CD8-positive, alpha-beta T cell (primary cell): ENCODE measurements at places on chromosomes 5 and 9.

GRCh38 chr5:68259700-68260099, 44.1 kb downstream of the PIK3R1 start:
- no peak for DNase-seq

DNA sequence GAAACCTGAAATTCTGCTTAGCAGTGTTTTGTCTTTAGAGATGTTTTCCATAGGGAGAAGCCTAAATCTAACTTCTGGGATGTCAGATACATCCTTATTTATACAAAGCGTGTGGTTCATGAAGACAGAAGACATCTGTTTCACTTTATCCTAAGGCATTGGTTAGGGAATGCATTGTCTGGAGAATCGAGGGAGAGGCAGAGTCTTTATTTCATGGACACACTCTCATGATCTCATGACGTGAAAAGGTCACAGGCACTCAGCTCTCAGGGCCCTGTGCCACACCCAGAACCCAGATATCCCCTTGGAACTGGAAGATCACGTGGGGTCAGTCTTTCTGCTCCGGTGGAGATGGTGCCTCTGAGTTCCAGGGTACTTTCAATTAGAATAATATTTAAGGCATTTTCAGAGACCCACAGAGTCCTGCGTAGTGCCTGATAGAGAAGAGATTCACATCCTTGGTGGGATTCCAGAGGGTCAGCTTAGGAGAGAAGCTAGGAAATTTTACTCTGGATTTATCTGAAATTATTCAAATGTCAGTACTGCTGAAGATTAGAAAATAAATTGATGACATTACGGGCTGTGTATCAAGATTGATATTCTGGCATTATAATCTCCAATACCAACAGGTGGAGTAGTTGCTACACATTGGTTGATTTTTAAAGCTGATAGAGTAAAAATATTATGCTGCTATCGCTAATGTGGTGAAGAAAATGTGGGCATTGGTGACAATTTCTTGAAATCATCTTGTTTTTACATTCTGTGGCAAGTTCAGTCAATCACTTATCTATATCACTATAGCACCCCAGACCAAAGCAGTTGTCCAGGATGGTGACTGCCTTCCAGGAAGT, 378.3 kb downstream of the MTRR start:
- no peak for DNase-seq

DNA sequence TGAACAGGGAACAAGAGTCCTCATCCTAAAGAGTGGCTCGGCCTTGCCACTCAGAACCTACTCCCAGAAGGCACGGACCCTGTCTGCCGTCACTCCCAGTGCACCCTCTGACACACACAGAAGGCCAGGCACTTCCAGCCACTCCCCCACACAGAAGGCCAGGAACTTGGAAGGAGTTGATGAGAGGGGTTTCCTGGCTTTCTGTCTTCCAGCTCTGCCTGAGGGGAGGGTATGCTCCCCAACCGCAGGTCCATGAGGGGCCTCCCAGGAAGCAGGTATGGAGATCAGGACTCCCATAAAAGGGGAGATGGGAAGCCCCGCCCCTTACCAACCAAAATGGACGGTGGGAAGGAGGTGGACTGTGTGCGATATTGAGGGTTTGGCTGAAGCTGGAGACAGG, 247.6 kb upstream of the IRX4 start:
- no peak for DNase-seq

DNA sequence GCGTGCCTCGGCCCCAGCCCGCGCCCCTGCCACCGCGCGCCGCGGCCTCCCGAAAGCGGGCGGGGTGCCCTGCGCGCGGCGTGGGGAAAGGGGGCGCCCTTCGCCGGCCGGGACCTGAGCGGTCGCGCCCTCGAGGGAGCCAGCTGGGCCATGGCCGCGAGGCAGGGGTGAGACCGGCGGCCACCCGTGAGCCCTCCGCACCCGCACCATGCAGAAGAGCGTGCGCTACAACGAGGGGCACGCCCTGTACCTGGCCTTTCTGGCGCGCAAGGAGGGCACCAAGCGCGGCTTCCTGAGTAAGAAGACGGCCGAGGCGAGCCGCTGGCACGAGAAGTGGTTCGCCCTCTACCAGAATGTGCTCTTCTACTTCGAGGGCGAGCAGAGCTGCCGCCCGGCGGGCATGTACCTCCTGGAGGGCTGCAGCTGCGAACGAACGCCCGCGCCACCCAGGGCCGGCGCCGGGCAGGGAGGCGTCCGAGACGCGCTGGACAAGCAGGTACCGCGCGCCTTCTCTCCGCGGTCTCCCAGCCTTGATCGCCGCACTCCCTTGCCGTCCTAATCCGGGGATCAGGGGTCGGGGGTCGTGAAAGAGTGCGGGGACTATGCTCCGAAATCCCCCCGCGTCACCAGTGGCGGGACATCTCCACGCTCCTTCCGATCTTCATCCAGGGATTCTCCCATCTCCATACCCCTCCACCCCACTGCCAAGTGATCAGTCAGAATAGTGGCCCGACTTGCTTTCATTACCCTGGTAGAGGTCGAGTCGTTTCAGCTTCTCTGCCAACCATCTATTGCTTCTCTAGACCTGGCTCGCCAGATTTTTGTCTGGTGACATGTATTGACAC, 590 bp downstream of the RASGRF2 start:
- peak; percentile 70 for DNase-seq

DNA sequence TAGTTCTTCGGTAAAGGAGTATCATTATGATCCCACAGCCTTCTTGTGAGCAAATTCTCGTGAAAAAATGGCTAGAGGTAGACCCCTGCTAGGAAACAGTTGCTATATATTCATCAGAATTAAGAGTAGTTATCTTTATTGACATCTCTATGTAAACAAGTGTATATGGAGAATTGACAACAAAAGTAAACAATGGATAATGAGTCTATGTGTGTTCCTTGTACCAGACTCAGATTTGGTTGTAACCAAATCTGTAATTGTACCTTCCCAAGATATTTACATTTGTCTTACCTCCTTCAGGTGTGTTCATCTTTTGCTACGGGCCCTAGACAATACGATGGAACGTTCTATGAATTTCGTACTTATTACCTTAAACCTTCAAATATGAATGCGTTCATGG, 2.1 kb downstream of the NIPSNAP3B start:
- DNase-seq, result no peak

GRCh38 chr5:100771181-100771580, 131.9 kb downstream of the ST8SIA4 start:
- DNase-seq, result no peak

GRCh38 chr9:87910821-87911220, 6.9 kb upstream of the SPATA31C1 start:
- no peak for DNase-seq

DNA sequence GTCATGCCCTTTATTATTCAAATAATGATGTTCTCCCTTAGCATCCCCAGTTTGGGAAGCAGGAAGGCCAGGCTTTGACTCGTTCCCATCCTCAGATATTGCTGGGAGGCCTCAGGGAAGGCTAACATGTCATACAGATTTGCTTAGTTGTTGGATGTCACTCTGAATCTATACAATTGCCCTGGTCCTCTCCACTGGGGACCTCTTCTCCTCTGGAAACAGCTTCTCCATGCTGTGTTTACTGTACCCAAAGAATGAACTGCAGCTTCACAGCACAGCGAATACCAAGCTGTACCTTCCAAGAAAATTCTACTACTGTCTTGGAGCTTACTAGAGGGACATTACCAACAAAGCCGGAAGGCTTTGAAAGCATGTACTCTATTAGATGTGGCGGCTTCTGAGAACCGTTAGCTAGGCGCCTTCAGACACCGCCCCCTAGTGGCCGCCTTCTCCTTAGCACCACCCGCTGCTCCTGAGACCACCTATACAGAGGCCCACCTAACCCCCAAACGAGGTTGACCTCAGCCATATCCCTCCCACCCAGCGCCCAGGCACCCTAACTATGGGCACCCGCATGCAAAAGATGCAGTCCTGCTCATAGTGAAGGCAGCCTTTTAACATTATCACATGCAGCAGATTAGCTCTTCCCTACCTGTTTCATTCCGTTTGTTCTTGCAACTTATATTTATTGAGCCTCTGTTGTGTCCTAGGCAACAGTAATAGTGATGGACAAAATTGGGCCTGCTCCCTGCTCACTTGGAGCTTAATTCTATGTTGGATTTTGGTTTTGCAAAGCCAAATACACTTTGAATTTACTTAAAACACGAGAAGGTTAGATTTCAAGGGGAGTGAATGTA, 34.9 kb upstream of the FOXI1 start:
- peak; percentile 16 for DNase-seq

DNA sequence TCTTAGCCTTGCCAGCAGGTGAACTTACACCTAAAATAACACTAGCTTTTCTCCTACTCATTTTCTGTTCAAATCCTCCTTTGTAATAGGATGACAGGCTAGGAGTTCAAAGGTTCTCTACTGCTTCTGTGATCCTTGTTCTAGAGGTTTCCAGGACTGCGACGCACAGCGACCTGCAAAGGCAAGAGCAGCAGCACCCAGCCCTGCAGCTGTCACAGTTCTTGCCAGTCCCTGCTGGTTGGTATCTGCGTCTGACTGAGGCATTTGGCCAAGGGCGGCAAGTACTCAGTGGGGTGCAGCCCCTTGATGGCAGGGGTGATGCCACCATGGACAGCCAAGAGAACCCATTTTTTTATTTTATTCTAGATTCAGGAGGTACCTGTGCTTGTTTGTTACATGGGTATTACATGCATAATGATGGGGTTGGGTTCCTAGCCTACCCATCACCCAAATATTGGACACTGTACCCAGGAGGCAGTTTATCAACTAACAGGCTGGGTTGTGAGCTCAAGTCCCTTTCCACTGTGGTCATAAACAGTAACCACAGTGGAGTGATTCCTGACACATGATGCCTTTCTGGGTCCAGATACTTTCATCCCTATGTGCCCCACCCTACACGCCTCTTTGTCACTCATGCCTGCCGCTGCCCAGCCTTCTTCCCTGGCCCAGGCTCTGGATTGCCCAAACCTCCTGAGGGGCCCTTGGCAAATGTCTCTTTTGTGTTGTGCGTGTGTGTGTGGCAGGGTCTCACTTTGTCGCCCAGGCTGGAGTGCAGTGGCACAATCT, 111.0 kb downstream of the GAPVD1 start:
- DNase-seq, result no peak

- DNase-seq, result no peak
These were observed 133.3 kb upstream of the ELL2 start for GRCh38 chr5:96094904-96095303.

DNA sequence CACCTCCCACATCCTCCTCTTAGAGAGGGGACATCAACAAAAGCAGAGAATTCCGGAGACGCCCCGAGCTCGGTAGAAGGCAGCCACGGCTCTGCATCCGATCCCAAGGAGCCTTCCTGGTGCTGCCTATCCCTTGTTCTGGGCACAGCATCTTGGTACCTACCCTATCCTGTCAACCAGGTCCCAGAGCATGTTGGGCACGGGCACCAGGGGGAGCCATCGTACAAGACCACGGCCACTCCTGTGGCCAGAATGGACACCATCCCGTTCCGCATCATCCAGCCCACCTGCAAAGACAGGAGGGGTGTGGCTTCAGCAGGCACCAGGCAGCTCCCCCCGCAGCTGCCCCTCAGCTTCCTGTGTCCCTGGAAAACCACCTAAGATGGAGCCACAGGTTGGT, 62.7 kb upstream of the ZNF354A start:
- DNase-seq, result no peak

GRCh38 chr9:109555215-109555614, 57.1 kb upstream of the PTPN3 start:
- DNase-seq, result no peak

GRCh38 chr5:92917044-92917443, 664.0 kb downstream of the NR2F1-AS1 start:
- no peak for DNase-seq

GRCh38 chr5:124315741-124316415, 430.6 kb downstream of the ZNF608 start:
- DNase-seq, result no peak

DNA sequence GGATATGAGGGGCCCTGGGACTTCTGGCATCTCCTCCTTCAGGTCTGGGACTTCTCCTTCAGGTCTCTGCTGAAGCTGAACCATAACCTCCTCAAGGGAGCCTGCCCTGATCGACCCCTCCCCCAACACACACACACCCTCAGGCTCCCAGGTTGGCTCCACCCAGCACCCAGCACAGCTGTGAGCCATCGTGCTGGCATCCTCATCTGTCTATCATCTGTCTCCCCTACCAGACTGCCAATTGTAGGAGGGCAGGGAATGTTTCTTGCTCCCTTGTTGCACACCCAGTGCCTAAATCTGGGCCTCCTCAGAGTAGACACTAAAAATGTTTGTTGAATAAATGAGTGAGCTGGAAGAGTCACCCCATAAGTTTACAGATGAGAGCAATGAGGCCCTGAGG, 71.4 kb downstream of the LRSAM1 start:
- no peak for DNase-seq

GRCh38 chr9:126335837-126336735, 9.5 kb downstream of the MVB12B start:
- no peak for DNase-seq

DNA sequence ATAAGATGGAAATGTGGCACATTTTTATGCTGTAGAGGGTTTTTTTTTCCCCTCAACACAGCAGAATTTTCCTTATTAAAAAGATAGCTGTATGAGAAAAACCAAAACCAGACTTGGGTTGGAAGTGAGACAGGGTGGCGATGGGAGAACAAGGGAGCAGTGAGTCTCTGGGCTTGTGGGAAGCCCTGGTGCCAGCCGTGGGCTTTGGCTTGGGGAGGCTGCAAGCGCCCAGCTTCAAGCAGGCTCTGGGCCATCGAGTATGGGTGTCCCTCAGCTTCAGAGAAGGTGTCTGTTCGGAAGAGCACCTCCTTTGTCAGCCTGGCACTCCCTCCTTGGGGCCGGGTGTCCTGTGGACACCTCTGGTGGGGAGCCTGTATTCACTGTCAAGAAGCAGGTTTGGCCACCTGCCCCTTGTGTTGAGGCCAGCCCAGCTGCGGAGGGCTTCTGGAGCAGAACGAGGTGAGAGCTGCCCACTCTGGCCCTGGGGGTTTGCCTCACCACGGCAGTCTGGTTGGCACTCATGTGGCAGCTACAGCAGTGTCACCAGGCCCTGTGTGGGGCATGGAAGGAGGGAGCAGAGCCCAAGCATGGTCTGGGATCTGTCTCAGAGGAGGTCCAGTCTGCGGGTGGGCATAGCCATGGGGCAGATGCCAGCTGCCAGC, 37.6 kb upstream of the ANGPTL2 start:
- DNase-seq, result no peak

DNA sequence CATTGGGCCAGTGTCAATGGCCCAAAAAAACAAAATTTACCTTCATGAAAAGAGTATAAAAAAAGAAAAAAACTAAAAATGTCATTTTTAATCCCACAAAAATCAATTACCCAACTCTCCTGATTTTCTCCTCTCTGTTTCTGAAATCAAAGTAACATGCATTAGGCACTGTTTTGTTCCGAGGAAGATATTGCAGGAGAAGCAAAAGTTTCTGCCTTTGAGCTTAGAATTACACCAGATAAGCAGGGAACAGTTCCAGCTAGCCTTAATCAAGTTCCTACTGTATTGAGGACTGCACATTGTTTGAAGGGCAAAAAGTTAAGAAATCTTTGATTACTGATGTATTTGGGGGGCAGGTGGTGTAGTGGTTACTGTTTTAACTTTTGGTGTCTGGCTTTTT, 1.1 kb upstream of the PRKAA1 start:
- no peak for DNase-seq

GRCh38 chr5:177496727-177497291, 595 bp downstream of the PDLIM7 start:
- no peak for DNase-seq
